Left lobe of liver (tissue), 2 donors: ENCODE measurements at places on chromosomes 7 and 10. TPM values are rescaled to one million over a fixed set of nuclear protein-coding genes. Genes with fewer than 3 reads are reported as not detected.

DNA sequence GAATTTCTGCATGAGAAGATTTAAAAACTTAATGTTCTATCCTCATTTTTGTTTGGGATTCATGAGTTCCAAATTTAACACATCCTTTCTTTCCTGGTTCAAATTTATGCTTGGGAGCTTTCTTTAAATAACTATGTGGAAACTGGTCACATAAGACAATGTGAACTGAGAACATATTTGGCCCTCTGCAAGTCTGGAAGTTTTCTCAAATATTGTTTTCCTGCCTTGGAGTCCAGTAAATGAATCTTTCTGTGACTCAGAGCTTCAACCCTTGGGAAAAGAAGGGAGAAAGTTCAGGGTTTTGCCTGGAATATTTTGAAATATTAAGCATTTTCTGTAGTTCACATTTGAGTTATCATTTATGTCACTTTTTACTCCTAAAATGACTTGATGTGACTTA is 559.0 kb upstream of the NRP1 start:
- DNase-seq: no peak

GRCh38 chr10:102408728-102409603 is 9.6 kb downstream of the PSD start:
- no peak for DNase-seq

The SEMA4G gene
- total RNA-seq: 80.4 TPM

The EPHA1 gene
- total RNA-seq: 39.6 TPM

The FGF8 gene
- not detected for total RNA-seq
